Endothelial cell (in vitro differentiated cells): ENCODE measurements at places on chromosomes 4 and X.

DNA sequence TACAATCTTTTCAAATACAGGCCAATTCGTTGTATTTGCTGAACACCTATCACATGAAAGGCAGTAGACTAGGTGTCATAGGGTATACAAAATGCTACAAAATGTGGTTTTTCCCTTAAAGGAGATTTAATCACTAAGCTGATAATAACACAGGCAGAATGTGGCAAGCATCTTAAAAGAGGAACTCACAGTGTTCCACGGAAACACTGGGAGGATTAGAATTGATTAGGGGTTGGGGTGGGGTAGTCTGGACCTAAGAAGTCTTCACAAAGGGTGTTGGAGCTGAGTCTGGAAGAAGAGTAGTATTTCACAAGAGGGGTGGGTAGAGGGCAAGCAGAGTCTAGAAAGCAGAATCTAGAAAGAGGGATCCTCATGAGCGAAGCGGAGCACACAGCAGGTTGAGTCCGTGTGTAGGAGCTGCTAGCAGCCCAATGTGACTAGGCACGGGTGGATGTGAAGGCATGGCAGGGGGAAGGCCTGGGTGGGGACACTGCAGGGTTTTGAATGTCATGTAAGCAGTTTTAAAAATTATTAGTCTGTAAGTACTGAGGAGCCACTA, 123.6 kb downstream of the MGST2 start:
- DNase-seq = no peak

- no peak for DNase-seq
Measured at GRCh38 chrX:38262715-38263620, 42.3 kb upstream of the SRPX start.

GRCh38 chrX:124217304-124218251, 114.9 kb upstream of the TEX13D start:
- DNase-seq = peak; percentile 26

DNA sequence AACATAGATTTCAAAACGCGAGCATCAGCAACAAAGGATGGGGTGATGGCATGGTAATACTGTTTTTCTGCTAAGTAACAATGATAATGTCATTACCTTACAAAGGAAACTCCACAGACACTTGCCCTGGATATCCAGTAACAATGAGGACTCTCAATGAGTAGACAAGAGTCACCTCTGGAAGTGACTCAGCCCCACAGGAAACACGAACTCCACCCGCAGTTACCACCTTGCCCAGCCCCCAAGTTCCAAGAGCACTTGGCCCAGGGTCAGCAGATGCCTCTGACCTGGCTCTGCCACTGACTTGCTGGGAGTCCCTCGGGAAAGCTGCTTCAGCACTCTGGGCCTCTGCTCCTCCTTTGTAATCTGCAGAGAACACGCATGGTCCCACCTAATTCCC, 110.3 kb upstream of the MAP3K15 start:
- DNase-seq = no peak

- no peak for DNase-seq
Measured at GRCh38 chr4:89142691-89143669, 31.6 kb downstream of the TIGD2 start.
